ENCODE measurements at places on chromosomes 7 and 10. TPM values are rescaled to one million over a fixed set of nuclear protein-coding genes. Genes with fewer than 3 reads are reported as not detected.
A peak's percentile ranks its signal among the peaks of the same experiment; 100 is the strongest.

GRCh38 chr7:55078465-55079372, 59.9 kb downstream of the EGFR start:
- no peak for DNase-seq

- no peak for DNase-seq
These were observed 32.4 kb downstream of the BLVRA start for GRCh38 chr7:43790834-43791233.

LRRN3 gene
- 0.82 TPM for polyA plus RNA-seq

DNA sequence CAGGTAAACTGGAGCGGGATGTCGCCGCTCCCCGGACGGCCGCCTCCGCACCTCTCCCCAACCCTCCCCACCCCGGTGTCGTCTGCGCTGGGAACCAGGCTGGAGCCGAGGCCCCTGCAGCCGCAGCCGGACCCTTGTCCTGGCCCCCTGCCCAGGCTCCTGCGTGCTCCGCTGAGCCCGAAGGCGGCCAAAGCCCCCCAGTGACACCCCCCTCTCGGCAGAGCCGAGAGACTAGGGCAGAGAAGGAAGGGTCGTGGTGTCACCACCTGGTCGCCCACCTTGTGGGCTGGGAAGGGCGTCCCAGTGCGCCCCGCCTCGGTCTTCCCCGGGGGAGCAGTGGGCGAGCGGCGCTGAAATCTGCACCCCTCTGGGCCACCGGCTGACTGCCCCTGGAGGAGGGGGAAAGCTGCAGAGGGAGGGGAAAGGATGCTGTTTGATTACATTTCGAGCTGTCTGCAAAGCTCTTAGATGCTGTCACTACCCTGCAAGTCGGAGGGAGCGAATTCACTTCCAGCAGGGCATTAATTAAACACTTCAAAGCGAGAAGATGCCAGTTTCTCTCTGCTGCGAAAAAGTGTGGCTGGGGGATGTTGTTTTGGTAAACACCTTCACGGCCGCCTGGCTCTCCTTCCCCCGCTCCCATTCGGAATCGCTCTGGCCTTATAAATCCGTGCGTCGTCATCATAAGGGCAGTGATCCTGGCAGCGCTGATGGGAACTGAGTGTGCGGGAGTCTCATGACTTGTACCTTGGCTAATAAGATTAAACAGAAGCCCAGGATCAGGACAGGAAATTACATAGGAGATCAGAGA, 622 bp downstream of the DYNC1I1 start:
- DNase-seq: peak; percentile 30

DNA sequence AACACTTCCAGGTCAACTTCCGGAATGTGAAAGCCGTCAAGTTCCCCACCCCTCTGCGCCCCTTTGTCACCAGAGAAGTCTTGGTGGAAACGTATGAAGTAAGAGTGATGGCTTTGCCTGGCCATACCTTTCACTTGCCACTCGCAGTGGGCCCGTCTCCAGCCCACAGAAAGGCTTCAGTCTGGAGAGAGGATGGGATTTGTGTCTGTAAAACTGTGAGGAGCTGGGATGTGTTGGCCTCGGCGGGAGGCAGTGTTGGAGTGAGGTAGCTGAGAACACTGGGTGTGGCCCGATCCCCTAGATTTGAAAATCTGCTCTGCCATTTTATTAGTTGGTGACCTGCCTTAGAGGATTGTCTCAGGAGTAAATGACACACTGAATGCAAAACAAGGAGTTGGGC, 6.4 kb downstream of the ADCK2 start:
- no peak for DNase-seq

- DNase-seq: no peak
These were observed 6.5 kb downstream of the EVX1 start for GRCh38 chr7:27248911-27249723.

DNA sequence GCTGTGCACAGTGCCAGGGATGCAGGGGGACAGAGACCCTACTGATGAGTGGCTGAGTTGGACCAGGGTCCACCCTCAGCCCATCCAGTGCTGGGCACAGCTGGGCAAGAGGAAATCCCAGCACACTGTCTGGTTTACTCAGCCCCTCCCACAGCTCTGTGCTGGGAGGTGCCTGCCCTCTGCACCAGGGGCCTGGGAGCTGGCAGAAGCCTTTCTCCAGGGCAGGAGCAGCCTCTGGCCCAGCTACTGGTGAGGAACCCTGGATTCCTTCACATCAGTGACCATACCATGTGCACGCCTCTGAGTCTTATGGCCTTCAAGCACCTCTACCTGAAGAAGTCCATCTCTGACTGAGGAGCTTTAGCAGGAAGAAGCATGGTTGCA, 25.9 kb upstream of the C10orf71 start:
- DNase-seq: no peak

DNA sequence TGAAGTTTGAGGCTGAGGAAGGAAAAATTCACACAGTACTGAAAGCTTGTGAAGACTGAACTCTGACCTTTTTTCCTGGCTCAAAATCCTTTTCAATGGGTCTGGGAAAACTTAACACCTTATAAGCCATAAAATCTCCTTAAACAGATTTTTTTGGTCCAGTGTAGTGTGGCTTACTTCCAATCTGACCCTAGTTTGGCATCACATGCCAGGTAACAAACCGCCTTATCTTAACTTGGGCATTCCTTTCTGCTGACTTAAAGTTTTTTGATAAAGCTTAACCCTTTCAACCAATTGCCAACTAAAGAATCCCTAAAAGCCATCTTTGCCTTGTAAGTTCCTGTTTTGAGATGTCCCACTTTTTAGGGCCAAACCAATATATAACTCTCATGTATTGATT, 13.2 kb upstream of the ITPRID1 start:
- no peak for DNase-seq

DNA sequence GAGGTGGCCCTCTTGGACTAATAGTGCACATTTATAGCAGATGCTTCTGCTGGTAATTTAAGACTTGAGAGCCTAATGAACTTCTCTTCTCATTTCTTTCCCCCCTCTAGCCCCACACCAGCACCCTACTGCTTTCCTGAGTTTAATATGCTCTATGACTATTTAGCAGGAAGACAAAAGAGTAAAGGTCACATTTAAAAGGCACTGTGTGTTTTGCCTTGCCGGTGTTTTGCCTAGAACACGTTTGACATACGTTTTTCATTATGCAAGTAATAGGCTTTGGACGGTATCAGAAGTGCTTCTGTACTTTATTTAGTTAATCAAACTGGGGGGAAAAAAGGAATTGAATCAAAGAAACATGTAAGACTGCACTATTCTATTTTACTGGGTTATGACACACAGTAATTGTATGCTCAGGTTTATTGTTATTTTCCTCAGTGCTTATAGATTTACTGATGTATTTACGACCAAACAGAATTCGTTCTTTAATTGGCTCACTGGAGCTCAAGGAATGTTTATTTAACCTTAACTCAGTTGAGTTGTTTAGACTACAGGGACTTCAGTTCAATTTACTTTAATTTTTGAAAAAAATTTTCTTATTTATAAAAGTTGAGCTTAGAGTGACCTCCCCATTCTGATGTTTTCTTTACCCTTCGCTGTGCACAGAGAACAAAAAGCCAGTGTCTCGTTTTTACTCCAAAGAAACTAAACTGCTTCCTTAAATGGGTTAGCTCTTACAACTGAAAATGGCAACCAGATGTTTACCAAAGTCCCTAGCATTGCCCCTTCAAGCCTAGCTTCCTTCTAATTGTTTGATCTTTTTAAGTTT, 35.4 kb downstream of the CPED1 start:
- no peak for DNase-seq

DNA sequence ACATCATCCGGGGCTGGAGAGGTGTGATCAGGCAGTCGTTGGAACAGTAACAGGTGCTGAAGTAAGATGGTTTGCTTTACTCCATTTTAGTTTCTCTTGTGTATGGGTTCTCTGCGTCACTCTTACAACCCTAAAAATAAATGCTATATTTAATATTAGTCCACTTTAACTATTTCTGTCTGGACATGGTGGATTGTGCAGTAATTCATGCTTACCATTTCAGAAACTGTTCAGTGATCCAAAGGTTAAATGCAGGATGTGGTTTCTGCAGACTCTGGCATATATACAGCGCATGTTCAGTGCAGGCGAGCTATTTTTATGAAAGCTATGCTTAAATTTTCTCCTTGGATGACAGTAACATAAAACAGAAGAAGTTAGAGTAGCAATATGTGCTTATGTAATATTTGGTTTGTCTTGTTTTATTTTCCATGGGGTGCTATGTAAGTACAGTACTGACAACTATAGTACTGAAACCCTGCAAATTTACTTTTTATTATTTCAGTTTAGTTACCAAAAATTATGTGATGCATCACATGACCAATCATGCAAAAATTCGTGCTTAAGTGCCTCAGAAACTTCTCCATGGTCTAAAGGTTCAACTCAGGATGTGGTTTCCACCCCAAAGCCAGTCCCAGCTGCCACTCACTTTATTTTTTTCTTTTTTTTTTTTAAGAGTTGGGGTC, 46.6 kb upstream of the GRID1 start:
- DNase-seq: no peak

DNA sequence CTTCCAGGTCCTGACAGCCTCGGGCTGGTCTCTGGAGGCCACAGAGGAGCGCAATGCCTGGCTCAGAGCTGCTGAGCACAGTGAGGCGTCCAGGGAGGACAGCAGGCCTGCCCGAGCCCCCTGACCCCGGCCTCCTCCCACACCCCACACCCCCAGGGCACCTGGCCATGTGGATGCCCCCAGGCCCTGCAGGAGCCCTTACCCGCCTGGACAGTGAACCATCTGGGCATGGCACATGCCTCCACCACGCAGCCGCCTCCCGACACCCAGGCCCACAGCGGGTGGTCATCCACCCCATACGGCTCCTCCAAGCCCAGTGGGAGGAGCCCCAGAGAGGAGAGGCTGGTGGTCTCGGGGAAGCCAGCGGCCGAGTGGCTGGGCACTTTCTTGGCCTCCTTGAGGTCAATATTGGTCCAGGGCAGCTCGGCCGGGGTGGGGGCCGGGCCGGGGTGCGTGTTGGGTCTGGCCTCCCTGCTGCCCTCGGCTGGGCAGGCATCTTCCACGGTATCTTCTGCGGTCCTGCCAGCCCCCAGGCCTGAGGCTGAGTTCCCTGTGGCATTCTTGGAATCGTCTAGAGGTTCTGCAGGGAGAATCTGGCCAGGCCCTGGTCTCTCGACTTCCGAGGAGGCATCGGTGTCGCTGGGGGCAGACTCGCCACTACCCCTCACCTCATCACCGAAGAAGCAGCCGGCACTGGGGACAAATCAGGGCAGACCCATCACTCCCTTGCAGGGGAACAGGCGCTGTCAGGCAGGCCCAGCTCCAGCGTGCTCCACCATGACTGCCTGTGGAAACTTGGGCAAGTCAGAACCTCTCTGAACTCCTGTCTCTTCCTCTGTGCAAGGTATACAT, 18.6 kb downstream of the TECPR1 start:
- no peak for DNase-seq

- no peak for DNase-seq
These were observed 3.9 kb upstream of the NRF1 start for GRCh38 chr7:129607471-129608120.

- DNase-seq: no peak
These were observed 557.4 kb downstream of the CALN1 start for GRCh38 chr7:71854546-71855397.

DNA sequence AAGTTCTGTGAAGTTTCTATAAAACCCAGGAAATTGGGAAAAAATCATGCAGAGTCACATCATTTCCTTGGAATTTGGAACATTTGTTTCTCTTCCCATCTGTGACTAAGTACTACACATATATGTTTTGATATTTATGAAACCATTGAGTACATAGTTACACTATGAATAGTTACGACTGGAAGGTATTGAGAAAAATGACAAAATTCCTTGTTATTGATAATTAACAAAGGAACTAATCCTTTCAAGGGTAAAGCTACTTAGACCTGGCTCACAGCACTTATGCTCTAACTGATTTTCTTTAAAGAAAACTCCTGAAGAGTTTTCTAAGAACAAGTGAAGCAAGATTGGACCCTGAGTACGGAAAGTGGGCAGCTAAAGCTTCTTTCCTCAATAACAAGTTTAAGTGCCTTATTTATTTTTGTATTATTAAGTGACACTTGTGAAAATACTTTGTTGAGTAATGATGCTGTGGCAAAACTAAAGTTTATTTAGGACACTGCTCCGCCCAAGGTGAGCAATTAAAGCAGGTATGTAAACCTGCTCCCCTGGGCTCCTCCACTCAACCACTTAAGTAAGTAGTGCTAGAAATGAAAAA, 12.0 kb upstream of the GLCCI1 start:
- DNase-seq: no peak

Measured in psoas muscle (tissue), 8 donors.